Right lobe of liver (tissue), 6 donors: ENCODE measurements at places on chromosomes 6 and 20. TPM values are rescaled to one million over a fixed set of nuclear protein-coding genes. Genes with fewer than 3 reads are reported as not detected.

- H3K27me3 ChIP-seq: no peaks in the 10 kb centered on the region
- no peak overlapping the region for H3K27ac ChIP-seq
- no peaks in the 10 kb centered on the region for H3K36me3 ChIP-seq
- no peak for DNase-seq
Measured at GRCh38 chr6:53864781-53865180, 70.0 kb downstream of the LRRC1 start.

DNA sequence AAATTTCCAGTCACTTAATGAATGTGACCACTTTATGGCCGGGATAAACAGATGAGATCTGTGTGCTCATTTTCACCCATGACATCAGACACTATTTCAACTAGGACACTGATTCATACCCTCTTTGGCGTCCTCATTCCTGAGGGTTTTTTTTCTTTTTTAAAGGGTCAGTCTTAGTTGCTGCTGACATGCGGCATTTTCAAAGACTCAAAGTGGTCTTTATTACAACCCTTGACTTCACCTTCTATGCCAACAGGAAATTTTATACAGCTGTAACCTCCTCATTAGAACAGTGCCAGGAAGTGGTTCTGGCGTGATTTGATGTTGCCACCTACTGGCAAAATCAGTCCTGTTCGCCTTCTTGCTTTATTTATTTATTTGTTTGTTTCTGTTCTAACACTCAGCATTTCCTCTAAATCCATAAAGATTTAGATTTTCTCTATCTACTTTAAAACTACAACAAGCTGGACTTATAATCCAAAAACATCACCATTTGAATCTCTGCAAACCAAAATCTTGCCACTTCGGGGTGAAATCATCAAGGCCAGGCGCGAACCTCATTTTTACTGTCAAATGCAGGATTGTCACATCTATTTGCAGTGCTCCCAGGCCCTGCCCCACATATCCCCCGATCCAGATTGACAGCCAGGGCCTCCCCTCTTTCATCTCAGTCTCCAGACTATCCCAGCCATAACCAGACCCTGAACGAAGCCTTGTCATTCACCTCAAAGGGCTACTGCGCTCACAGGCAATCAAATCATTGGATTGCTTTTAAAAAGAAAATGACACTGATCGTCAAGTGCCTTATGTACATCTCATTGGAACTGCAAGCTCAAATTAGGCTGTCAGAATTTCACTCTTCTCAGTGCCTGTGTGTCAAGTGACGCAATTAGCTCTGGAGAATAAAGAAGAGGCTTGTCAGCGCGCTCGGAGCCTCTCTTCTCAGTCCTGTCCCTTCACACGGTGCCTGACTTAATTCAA lies 77.5 kb downstream of the C6orf118 start:
- DNase-seq: no peak
- no peaks in the 10 kb centered on the region for H3K36me3 ChIP-seq
- no peaks in the 10 kb centered on the region for H3K27me3 ChIP-seq
- no peaks in the 10 kb centered on the region for H3K4me1 ChIP-seq
- H3K4me3 ChIP-seq: no peak overlapping the region
- no peak overlapping the region for H3K27ac ChIP-seq

DNA sequence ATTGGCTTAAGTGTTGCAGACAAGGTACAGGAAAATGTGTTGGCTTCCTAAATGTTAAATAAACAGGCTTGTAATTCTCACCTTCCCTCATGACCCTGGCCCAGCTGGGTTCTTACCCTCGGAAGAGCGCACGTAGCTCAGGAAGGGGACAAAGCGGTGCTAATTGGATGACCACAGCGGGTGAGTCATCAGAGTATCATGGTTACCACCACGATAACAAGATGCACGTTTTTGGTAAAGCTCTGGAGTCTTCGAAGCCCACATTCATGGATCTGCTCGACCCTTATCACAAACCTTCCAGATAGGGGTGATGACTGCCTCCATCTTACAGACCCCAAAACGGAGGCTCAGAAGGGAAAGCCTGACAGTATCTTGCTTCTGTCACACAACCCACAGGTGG lies 32.8 kb downstream of the APCDD1L start:
- no peaks in the 10 kb centered on the region for H3K4me1 ChIP-seq
- H3K36me3 ChIP-seq: no peaks in the 10 kb centered on the region
- DNase-seq: no peak
- H3K4me3 ChIP-seq: no peak overlapping the region
- no peaks in the 10 kb centered on the region for H3K27me3 ChIP-seq
- H3K27ac ChIP-seq: no peak overlapping the region

GRCh38 chr6:38975621-38976049 lies 72.9 kb upstream of the GLP1R start:
- peak overlapping the region; percentile 7 for H3K27ac ChIP-seq
- H3K36me3 ChIP-seq: no peaks in the 10 kb centered on the region
- peaks cover 2% of the 10 kb centered on the region for H3K27me3 ChIP-seq
- H3K4me3 ChIP-seq: no peak overlapping the region
- no peak for DNase-seq
- peaks cover 30% of the 10 kb centered on the region for H3K4me1 ChIP-seq

GRCh38 chr6:150470131-150470530 lies 101.3 kb downstream of the IYD start:
- no peaks in the 10 kb centered on the region for H3K36me3 ChIP-seq
- H3K4me3 ChIP-seq: no peak overlapping the region
- H3K27ac ChIP-seq: no peak overlapping the region
- no peak for DNase-seq
- no peaks in the 10 kb centered on the region for H3K27me3 ChIP-seq
- H3K4me1 ChIP-seq: no peaks in the 10 kb centered on the region

Gene GMDS
- total RNA-seq: 34.4 TPM

Gene ISM1
- total RNA-seq: 2.7 TPM

Gene ULBP1
- total RNA-seq: 0.12 TPM
